Activated CD4-positive, alpha-beta T cell treated with anti-CD3 and anti-CD28 coated beads, Interleukin-2, amount 50 U/mL, for 4 hours (primary cell): ENCODE measurements at places on chromosomes 7 and 10.
A peak's percentile ranks its signal among the peaks of the same experiment; 100 is the strongest.

DNA sequence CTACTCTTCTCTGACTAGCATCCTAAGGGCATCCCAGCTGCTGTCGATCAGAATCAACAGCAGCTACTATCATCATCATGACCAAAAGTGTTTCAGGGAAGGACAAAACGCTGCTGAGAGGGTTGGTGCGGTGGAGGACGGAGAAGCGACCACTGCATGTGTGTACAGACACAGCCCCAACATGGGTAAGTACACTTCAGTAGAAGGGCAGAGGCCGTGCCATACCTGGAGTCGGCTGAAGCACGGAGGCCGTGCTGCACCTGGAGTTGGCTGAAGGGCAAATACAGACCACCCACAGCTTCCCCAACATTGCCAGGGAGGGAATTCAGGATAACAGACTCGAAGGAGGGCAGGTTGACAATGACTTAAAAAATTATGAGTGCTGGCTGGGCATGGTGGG, 67.8 kb upstream of the CYTH3 start:
- no peak for DNase-seq

GRCh38 chr10:24385776-24386175, 176.8 kb downstream of the KIAA1217 start:
- no peak for DNase-seq

DNA sequence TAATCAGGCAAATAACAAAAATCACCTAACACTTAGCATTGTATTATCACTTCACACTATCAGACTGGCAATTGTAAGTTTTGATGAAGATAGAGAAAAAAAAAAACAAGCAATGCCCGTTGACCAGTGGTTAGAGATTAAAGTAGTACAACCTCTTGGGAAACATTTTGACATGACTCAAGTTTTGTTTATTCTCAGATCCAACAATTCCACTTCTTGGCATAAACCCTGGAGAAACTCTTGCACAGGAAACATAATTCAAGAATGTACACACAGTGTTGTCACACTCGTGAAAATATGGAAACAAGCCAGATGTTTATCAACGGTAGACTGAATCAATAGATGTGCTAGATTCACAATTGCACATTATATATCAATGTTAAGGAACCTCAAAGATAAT, 37.2 kb downstream of the FRMD4A start:
- no peak for DNase-seq

DNA sequence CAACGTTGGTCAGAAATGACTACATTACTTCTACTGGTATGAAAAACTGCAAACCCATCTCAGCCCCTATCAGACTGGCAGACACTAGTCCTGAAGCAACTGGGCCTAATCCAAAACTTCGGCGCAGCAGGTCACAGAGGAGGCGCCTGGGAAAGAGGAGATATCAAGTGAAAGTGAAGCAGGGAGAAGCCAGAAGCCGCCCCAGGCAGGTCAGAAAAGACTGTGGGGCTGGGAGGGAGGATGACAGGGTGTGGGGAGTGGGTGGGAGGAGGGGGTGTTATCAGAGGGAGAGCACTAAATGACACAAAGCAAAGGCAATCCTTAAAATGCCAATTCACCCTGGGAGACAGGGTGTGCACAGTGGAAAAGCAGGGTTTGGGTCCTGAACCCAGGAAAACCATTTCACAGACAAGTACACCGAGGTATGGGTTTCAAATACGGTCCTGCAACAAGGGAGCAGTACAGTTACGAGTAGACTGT, 731 bp downstream of the CHCHD3 start:
- peak; percentile 2 for DNase-seq

- no peak for DNase-seq
These were observed 82.6 kb downstream of the GNAI1 start for GRCh38 chr7:80216996-80217842.
